ENCODE measurements at places on chromosomes 2 and 18.

GRCh38 chr2:163774862-163775261, 39.1 kb upstream of the FIGN start:
- no peak for DNase-seq

GRCh38 chr18:8711736-8712135, 6.4 kb downstream of the MTCL1 start:
- no peak for DNase-seq

- peak; percentile 18 for DNase-seq
These were observed 23.9 kb downstream of the PECR start for GRCh38 chr2:216057688-216058193.

DNA sequence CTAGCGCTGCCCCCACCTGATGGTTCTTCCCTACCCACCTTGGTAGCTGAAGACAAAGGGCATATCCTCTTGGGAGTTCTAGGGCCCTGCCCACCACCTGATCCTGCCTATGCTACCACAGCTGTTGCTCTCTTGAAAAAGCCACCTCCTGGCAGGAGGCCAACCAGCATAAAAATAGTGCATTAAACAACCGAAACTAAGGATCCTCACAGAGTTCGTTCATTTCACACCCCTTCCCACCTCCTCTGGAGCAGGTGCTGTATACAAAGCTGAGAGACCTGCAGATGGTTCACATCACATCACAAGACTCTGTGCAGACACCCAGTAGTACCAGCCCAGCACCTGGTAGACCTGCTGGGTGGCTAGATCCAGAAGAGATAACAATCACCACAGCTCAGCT, 1348.0 kb upstream of the TMEFF2 start:
- DNase-seq = no peak

GRCh38 chr2:110157153-110157793, 41.7 kb upstream of the MALL start:
- peak; percentile 37 for DNase-seq

DNA sequence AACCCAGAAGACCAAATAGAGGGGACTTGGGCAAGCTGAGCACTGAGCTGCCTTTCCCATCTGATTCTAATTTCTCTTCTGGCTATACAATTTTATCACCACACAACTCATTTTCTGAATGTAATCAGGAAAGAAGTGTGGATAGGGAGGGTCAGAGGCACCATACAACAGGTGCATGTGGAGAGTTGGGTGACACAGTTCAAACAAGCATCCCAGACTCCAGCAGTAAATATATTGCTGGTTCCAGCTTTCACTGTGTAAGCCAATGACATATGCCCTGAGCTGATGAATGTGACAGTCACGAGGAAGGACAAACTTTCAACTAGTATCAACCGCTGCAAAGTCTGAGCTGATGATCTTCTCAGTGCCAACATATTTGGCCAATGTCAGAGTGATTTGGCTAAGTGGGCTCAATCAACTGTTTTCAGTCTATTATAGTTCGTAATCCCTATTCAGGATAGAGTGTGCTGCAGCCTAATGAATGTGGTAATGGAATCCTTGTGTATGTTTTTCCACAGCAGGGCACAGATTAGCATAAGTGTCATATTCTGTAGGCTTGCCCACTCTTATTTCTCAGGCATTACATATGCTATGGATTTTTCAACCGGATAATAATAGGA, 109.9 kb upstream of the MEIS1 start:
- DNase-seq = no peak

DNA sequence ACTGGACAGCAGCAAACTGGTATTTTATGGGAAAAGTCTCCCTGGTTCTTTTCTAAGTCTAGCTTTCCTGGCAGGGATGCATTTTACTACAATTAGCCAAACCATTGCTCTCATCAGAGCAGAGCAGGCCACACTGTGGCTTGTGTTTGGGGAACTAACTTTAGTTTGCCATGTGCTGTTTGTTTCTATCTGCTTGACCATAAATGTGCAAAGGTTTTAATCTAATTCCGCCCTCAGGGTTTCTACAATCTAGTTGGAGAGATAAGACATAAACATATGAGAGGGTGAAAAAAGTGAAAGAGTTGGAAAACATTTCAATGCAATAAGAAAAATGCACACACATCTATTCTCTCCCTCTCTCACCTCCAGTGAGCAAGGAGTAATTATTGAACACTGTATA, 86.9 kb upstream of the MAPK4 start:
- DNase-seq = no peak

- DNase-seq = no peak
These were observed 155.9 kb downstream of the TWIST2 start for GRCh38 chr2:239003624-239004273.

DNA sequence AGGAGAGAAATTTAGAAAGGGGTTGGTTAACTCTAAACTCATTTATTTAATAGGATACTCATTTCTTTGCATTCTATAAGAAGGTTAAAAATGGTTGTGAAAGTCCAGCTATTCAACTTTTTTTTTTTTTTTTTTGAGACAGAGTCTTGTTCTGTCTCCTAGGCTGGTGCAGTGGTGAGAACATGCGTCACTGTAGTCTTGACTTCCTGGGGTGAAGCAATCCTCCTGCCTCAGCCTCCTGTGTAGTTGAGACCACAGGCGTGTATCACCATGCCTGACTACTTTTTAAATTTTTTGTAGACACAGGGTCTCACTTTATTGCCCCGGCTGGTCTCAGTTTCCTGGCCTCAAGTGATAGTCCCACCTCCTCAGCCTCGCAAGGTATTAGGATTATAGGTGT, 11.9 kb downstream of the ELP2 start:
- no peak for DNase-seq

DNA sequence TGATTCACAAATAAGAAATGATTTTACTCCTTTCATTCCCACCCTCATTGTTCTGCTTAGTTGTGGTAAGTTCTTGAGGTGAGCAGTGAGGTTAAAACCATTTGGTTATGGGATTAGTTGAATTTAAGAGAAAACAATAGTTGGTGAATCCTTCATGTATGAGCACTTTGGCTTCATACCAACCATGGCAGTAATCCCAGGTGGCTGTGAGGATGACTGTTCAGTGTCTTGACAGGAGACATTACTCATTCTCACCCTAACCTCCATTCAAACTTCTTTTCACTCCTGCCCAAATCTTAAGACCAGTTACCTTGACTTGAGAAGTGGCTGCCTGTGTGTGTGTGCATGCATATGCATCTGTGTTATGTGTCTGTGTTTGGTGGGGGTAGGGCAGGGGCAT, 143.1 kb downstream of the SETBP1 start:
- DNase-seq = no peak

DNA sequence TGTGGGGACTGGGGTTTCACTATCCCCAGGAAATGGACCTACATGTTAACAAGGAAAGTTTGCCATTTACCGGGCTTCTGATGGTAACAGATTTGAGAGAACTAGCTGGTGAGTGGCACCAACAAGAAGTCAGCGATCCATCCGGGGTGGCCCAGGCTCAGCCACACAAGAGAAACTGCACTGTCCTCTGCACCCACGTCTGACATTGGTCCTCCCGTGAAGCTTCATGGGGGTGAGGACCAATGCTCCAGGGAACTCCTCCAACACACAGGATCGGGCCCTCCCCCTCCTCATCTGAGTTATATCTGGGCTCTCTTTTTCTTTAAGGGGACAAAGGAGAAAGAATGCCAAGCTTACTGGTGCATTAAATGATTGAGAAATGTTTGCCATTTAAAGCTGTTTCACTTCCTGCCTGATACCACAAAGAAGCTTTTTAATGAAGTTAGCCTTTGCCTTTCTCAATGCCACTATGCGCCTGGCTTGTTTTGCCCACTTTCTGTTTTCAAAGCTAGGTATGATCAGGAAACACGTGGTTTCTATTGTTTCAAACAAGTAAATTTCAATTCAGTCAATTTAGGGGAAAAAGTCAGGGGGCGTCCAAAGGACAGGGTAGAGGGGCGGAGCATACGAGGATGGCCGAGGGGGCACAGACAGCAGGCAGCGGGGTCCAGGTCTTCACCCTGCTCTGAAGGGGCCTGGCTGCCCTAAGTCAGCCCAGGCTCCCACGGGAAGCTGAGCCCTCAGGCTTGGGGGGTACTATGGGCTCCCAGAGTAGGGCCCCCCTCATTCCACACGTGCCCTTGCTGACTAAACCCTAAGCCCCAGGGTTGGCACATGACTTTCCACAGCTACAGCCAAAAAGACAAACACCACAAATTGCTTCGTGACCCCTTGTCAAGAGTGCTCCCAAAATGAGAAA, 204.0 kb upstream of the ID2 start:
- DNase-seq = no peak

DNA sequence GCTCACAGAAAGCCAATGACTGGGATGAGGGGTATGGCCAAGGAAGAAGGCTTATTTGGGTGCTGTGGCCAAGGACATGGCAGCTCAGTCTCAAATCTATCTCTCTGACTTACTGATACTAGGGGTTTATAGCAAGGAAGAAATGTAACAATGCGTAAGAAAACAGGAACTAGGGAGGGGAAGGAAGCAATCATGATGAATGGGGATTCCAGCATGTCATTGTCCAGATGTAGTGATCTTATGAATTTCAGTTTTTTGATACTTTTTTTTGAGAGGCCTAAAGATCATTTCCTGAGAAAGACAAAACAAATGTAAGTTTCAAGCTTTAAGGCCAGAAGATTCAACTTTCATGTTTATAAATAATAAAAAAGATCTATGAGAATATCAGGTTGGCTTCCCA, 298.6 kb upstream of the FAM98A start:
- DNase-seq = no peak

DNA sequence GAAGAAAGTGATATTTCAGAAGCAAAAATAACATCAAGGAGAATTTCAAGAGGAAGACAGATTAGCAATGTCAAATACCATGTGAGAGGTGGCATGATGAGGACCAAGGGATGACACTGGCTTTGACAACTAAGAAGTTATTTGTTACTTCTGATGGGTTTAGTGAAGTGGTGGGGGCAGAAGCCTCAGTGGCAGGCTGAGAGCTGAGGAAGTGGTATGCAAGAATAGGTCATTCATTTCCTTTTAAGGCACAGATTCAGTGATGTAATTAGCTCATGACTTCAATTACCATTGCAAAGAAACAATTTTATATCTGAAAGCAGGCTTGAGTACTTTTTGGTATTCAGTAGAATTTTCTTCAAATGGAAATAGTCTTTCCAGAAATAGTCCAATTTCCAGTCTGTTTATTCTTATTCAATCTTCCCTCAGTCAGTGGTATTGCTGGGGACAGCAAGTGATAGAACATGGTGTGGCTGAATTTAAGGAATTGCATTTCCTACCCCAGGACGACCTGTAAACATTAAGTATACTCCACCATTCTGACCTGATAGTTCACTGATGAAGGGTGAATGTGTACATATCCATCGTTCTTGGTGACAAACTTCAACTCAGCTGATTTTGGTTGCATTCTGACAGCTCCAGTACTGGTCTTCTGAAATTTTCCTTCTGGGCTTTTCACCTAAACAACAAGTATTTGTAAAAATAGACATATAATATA, 28.2 kb downstream of the GEMIN6 start:
- no peak for DNase-seq

DNA sequence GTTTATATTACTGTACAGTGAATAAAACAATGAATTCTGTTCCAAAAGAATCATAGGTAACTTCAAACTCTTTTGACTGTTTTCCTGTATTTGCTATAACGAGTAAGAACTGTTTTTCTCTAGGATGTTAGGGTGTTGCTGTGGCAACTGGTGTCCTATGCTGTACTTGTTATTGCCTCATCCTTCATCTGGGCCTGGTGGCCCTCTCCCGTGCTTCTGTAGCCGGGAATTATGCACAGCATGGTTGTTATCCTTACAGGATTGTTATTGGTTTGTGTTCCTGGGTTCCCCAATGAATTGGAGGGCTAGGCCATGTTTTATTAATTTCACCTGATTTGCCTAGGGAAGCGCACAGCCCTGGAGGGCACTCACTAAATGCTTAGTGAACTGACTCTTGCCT, 279.2 kb downstream of the PTPRM start:
- no peak for DNase-seq

- DNase-seq = no peak
These were observed 8.7 kb downstream of the PCBP1 start for GRCh38 chr2:70095720-70096670.

DNA sequence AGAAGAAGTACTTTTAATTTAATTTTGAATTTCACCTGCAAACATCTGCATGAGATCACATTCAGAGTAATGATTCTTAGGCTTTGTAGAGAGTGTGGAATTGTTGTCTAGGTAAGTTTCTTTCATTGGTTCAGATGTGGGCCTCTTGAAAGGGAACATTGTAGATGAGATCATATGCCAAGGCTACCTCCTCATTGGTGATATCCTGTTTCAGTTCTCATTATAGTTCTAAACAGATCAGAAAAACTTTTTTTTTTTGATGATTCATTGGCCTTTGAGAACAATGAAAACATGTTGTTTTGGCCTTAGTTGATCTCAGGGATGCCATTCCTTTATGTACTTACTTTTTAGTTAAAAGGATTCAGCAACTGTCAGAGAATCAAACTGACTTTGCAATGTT, 44.5 kb downstream of the EML6 start:
- no peak for DNase-seq

GRCh38 chr2:230784795-230785194, 72.2 kb downstream of the CAB39 start:
- DNase-seq = no peak

- no peak for DNase-seq
These were observed 251.6 kb downstream of the AFF3 start for GRCh38 chr2:99890568-99891427.

DNA sequence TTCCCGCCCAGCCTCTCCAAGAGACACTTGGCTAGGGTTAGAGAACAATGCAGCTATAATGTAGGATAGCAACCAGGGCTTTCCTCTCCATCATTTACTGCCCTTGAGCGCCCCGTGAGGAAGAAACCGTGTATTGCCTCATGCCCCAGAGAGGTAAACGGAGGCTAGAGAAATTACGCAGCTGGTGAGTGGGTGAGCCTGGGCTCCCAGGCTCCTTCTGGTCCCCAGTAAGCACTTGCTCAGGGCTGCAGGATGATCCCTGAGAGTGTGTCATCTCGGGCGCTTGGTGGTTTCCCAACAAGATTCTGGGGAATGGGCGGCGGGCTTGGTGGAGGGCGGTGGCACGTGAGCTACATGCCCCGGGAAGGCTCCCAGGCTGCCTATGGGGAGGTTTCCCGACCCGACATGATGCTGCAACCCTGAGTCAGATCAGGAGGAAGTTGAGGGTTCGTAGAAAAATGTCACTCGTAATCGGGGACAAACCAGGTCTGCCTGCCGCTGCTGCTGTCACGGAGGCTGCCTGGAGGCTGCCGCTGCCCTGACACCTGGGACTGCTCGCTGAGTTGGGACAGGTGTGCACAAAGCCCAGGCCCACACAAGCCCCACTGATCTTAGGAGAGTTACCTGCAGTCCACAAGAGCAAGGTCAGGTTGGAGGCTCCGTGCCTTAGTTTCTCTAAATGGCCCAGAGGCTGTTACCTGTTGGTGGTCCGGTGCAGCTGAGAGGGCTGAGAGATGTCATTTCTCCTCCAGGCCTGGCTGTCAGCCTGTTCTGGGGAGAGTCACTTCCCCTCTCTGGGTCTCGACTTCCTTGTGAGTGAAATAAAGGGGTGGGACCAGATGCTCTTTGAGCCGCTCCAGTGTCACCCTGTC, at the start of gene GPR55:
TSS of gene GPR55 (minus strand) at position 773 of the 872 bp plus-strand sequence. CDS start 14,280 bp downstream, outside the sequence.
- no peak for DNase-seq

DNA sequence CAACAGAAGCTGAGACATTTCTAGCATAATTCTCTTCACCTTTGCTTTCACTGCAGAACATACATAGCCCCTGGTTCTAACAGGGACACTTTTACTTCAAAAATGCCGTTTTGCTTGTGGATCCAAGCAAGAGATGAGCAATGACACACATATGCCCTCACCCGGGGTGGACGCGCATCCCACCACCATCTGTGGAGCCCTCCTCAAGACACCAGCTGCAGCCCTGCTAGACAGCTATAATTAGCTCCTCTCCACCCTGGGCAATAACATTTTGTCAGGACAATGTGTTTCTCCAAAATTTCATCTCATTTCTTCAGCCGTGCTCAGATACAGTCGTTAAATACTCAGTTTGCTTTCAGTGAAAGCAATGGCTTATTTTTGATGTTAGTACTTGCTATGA, 368.7 kb upstream of the RAB6C start:
- no peak for DNase-seq

Measured in lung (tissue), 17 donors.